ENCODE measurements at places on chromosomes 2 and 18. TPM values are rescaled to one million over a fixed set of nuclear protein-coding genes. Genes with fewer than 3 reads are reported as not detected.

Gene KIAA2012
- not detected for total RNA-seq

Gene TGFA
- 0.49 TPM for total RNA-seq

Gene SMC6
- total RNA-seq: 19.1 TPM

Gene DNER
- total RNA-seq: not detected

Gene XIRP2
- total RNA-seq: not detected

Gene SERPINB11
- total RNA-seq: not detected

Gene CLEC4F
- not detected for total RNA-seq

Gene SP5
- not detected for total RNA-seq

Gene DIS3L2
- 29.9 TPM for total RNA-seq

Gene MRO
- 0.73 TPM for total RNA-seq

Gene TMEM200C
- not detected for total RNA-seq

Gene ELMOD3
- 23.2 TPM for total RNA-seq

Gene TUBA4B
- total RNA-seq: not detected

Gene OXER1
- 0.32 TPM for total RNA-seq

Gene GPR45
- not detected for total RNA-seq

Gene SPATA3
- not detected for total RNA-seq

Gene ATG16L1
- 23.0 TPM for total RNA-seq

Gene C1QL2
- not detected for total RNA-seq

Gene THAP4
- total RNA-seq: 51.0 TPM

Gene APOB
- under 0.01 TPM for total RNA-seq

Gene SAG
- total RNA-seq: not detected

Gene FAP
- 195 TPM for total RNA-seq
